ENCODE measurements at places on chromosomes 7 and 10.

- DNase-seq: no peak
Measured at GRCh38 chr7:137462847-137463246, 119.3 kb upstream of the PTN start.

DNA sequence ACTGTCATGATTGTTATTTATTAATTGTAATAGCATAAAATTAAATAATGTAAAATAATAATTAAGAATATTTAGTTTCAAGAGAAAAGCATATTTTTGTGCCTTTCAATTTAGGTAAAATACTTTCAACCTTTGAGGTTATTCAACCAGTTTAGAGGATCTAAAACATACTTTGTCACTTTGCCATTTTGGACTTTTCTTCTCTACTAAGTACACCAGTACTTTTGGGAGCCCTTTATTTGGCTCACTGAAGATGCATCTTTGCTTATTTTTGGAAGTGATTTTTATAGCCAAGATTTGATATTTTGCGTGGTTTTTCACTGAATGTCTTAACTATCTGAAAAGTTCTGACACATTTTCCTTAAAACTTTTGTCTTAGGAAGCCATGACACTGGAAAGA lies 860.5 kb downstream of the SORCS1 start:
- no peak for DNase-seq

DNA sequence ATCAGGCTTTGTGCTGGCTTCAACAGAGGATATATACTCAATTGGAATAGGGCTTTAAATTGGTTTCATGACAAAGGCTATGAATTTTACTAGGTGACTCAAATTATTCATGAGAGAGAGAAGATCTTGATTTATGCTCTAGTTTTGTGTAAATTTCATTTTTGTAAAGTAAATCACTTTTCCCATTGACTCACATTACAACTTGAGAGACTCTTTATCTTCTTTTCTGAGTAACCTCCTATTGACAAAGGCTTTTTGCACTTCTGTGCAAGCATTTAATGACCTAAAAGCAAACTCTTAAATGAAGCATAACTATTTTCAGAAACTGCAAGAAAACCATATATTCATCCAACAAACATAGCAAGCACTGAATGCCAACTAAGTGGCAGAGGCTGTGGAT lies 98.5 kb upstream of the RHOBTB1 start:
- no peak for DNase-seq

DNA sequence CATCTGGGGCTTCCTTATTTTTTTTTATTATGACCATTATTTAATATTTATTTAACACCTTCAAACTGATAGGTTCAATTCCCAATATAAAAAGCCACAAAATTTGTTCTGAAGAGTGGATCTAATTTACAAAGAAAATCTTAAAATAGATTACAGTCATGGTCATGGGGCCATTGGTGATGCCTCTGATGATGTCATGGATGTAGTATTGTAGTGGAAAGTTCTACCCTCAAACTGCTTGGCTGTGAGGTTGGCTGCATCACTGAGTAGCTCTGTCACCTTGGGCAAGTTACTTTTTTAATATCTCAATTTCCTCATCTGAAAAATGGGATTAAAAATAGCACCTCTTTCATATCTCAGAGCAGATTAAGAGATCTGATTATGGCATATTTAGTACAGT lies 128.5 kb downstream of the DKK1 start:
- DNase-seq: no peak

- no peak for DNase-seq
Measured at GRCh38 chr10:71805776-71806703, 32.7 kb upstream of the VSIR start.

- no peak for DNase-seq
Measured at GRCh38 chr10:58827381-58827780, 314.7 kb downstream of the BICC1 start.

GRCh38 chr10:34584164-34584563 lies 230.9 kb downstream of the PARD3 start:
- DNase-seq: no peak

- DNase-seq: no peak
Measured at GRCh38 chr10:44897049-44897448, 14.1 kb upstream of the TMEM72 start.

- DNase-seq: no peak
Measured at GRCh38 chr7:41582116-41582515, 120.8 kb downstream of the INHBA start.

DNA sequence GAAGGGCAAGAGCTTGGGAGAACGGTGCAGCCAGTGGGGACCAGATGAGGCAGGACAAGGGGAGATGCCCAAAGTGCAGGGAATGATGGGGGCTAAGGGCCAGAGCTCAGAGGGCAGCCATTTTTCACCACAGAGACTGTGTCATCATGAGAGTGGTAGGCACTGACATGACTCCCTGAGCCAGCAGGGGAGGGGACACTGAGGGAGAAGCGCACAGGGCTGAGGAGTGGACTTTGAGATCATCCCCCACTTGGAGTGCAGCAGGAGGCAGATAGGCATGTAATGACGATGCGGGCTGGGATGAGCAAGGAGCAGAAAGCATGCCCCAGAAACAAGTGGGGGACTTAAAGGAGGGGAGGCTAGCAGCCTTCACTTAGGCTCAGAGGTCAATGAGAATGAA lies 5.2 kb upstream of the SMKR1 start:
- DNase-seq: no peak

DNA sequence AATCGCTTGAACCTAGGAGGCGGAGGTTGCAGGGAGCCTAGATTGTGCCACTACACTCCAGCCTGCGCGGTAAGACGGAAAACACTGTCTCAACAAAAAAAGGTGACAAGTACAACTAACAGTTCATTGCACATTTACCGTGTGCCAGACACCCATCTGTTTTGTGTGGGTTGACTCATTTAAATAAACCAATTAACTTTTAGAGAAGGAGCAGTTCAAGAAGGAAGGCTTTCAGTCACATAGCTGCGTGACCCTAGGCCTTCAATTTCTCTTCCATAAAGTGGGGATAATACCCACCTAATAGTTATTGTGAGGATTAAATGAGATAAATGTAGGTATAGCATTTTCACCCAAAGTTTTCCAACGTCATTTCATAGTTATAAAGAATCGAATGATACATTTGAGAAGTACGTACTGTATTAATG lies 52.3 kb upstream of the KDM7A start:
- DNase-seq: no peak

DNA sequence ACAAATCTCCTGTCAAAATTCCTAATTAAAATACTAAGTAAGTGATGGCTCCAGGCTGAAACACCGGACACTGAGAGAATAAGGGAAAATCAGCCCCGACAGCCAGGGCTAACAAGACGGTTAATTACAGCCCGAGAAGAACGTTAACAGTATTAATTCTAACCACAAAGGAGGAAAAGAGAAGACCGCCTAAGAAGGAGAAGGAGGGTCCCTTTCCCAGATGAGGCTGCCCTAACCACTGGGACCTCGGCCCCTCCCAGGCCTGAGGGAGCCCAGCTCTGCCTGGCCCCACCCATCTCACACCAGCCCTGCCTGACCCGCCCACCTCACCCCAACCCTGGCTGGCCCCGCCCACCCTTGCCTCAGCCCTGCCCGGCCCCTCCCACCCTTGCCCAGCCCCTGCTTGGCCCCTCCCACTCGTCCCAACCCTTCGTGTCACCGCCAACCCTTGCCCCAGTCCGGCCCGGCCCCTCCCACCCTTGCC lies 51.3 kb downstream of the PWWP2B start:
- no peak for DNase-seq

- DNase-seq: no peak
Measured at GRCh38 chr10:116694243-116694926, 48.0 kb downstream of the HSPA12A start.

GRCh38 chr7:8232999-8233847 lies 28.7 kb downstream of the ICA1 start:
- no peak for DNase-seq

- no peak for DNase-seq
Measured at GRCh38 chr10:92894081-92894655, 45.8 kb downstream of the EXOC6 start.

GRCh38 chr10:100506596-100507356 lies 12.9 kb downstream of the SEC31B start:
- no peak for DNase-seq

DNA sequence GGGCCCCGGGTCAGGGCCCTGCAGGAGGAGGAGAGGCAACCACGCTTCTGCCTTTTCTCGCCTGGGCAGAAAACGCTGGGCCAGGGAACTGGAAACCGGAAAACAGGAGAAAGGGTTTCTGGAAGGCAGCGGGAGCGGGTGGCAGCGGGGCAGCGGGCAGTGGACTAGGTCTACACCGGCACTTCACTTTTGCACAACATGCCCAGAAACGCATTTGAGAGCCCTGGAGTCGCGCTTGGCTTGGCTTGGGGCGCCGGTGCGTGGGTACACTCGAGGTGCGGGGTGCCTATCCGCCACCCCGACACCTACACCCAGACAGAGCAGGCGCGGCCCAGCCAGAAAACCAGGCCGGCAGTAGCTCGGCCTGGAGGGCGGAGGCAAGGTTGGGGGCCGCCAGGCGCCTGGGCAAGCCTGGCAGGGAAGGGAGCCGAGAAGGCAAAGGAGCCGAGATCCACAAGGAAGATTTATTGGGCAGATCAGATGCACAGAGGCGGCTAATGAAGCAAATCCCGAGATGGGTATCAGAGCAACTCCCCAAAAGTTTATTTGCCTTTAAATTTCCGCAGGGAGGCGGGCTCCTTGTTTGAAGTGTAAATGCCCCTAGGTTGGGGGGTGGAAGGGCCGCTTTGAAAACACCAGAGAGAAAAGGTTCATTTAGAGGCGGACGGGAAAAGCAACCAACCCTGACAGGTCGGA lies 3.2 kb upstream of the PAX2 start:
- no peak for DNase-seq

- no peak for DNase-seq
Measured at GRCh38 chr10:127298381-127298780, 102.0 kb upstream of the INSYN2A start.

GRCh38 chr7:79281426-79281825 lies 172.0 kb downstream of the MAGI2 start:
- no peak for DNase-seq

DNA sequence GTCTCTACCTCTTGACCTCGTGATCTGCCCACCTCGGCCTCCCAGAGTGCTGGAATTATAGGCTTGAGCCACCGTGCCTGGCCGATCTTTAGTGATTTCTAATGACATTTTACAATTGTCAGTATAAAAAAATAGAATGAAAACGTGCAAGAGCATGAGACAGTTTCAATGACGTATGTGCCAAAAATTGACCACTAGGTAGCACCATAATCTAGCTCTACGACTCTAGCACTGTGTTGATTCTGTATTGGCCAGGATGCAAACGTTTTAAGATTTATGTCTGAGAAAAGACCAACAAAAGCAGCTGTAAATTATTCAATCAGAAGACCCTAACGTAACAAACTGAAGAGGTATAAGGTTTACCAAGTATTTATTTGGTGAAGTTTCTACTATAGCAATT lies 25.4 kb upstream of the EXOC6 start:
- DNase-seq: no peak

GRCh38 chr7:75639071-75639885 lies 99.5 kb downstream of the HIP1 start:
- no peak for DNase-seq

DNA sequence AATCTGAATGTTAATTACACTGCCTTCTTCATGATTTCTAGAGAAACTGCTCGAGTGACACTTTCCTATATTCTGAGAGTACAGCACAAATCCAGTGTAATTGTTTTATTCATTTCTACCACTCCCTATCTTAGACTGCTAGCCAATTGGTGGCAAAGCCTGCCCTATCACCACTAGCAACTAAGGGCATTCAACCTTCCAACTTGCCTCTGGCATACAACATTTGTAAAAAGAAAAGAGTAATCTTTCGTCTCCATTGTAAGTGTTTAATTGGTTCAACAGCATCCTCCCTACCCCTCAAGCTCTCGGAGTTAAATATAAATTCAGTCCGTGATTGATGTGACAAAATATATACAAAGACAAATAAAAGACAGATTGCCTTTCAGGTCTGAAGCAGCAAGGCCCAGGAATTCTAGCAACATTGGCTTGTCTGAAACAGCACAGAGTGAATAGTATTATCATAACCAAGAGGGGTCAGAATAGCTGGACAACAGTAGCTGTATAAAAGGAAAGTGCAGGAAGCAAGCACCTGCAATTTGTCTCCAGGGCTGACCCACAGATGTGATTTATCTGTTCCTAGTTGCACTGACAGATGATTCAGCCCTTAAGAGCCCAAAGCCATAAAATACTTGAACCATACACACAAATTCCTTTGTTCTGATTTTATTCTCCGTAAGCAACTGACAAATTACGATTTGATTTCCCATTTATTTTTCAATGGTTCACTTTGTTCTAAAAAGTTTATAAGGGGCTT lies 47.6 kb upstream of the ANKRD1 start:
- no peak for DNase-seq

GRCh38 chr7:84162584-84162983 lies 32.0 kb downstream of the SEMA3A start:
- DNase-seq: no peak

- no peak for DNase-seq
Measured at GRCh38 chr7:127251465-127252376, 1.0 kb downstream of the GRM8 start.

GRCh38 chr10:31426401-31426800 lies 107.4 kb downstream of the ZEB1 start:
- DNase-seq: no peak

DNA sequence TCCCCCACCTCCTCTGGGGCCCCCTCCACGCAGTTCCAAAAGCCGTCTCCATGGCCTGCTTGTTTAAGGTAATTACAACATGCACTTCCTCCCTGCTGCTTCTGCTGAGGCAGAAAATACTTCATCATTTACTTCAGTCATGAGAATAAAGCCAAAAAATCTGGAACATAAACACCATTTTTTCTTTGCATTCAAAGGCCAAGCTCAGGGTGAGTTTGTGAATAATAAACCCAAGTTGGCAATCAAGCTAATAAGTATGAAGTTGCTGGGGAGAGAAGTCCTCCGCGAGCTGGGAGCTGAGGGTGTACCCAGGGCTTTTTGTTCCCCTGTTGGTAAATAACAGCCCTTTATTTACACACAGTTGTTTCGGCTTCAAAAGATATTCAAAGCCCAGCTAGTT lies 70.5 kb downstream of the FAM204A start:
- no peak for DNase-seq

DNA sequence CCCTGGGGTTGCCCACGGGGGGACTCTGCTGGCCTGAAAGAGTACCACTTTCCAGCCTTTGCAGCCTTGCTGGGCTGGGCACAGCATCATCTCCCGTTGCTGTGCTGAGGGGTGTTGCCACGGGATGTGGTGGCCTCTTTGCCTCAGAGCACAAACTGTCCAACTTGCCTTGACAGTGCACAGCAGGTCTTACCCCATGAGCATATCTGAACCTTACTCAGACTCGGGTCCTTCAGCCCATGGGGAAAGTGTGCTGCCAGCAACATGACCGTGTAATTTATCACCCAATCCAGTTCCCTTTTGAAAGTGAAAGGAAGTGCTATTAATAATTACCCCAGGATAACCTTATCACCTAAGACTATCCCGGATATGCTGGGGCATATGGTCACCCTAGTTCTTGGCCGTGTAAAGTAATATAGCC lies 46.8 kb downstream of the TBXAS1 start:
- DNase-seq: no peak

DNA sequence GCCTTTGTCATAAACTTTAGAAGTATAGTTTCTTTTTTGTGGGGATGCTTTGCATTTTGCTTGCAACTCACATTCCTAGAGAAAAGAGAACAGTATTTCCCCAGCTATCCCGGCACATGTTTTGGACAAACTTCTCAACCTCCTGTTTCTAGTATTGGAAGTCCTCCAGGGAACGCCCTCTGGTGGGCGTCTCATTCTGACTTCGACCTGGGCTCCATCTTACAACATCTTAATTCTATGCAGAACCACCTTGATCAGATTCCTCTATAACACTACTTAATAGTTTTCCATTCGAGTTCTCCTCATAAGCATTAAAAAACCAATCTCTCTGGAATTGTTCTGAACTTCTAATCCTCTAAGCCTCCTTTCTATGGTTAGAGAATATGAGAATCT lies 139.5 kb upstream of the FZD8 start:
- DNase-seq: no peak
